Dermis microvascular lymphatic vessel endothelial cell (primary cell): ENCODE measurements at places on chromosomes 2 and 18. TPM values are rescaled to one million over a fixed set of nuclear protein-coding genes. Genes with fewer than 3 reads are reported as not detected.

Gene SERPINB4
- total RNA-seq: 0.13 TPM in 1 of 2 replicates, not detected in the other

Gene ERCC3
- 26.1 and 33.0 TPM in 2 replicates for total RNA-seq

Gene NOSTRIN
- 2.5 and 2.8 TPM in 2 replicates for total RNA-seq

Gene CXCR1
- total RNA-seq: not detected in 2 replicates

Gene MYO7B
- 0.13 TPM in 2 replicates for total RNA-seq

Gene TEX44
- not detected in 2 replicates for total RNA-seq

Gene SULT1C4
- 108 and 114 TPM in 2 replicates for total RNA-seq

Gene NXPH2
- total RNA-seq: not detected in 2 replicates

Gene FSIP2
- total RNA-seq: under 0.01 TPM in 2 replicates

Gene RNF25
- total RNA-seq: 29.8 and 34.4 TPM in 2 replicates

Gene ST8SIA3
- not detected in 2 replicates for total RNA-seq
